ENCODE measurements at places on chromosomes 7 and 10.

DNA sequence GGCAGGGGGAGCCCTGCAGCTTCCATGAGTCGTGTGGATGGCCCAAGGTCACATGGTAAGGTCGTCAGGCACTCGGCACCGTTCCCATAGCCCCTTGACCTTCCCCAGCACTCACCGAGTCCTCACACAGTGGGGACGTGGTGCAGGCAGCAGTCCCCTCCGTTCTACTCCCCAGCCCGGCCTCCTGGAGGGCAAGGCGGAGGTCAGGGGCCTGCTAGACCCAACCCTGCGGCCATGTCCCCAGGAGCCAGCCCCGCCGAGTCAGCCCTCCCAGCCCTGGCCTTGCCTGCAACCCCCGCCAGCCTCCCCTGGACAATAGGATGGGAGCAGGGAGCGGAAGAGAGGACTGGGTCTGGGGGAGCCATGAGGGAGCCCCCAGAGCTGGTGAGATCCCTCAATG, 65.2 kb downstream of the ELFN1 start:
- DNase-seq = no peak

DNA sequence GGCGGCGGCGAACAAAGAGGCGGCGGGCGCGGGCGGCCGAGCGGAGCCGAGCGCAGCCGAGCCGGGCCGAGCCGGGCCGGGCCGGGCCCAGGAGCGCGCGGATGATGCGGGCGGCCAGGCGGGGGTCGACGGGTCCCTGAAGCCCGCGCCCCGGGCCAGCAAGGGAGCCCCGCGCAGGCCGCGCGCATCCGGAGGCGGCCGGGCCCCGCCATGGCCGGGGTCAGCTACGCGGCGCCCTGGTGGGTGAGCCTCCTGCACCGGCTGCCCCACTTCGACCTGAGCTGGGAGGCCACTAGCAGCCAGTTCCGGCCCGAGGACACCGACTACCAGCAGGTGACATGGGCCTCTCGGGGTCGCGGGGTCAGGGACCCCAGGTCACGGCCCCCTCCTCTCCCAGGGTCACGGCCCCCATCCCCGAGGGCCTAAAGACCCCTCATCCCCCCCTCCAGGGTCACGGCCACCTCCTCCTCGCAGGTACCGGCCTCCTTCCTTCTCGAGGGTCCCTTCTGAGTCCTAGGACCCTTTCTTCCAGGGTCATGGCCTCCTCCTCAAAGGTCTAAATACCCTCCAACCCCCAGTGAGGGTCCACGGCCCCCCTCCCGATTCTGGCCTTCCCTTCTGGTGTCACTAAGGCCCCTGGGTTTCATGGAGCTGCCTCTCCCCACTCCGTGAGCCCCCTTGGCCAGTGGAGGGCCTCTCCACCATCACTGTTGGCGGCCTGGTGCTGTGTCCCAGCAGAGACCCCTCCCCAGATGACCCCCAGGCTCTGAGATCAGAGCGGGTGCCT, at the start of gene TTYH3:
TSS of gene TTYH3 (plus strand) at position 41 of the 787 bp plus-strand sequence. CDS start at position 211, 170 bp downstream.
- no peak for DNase-seq

DNA sequence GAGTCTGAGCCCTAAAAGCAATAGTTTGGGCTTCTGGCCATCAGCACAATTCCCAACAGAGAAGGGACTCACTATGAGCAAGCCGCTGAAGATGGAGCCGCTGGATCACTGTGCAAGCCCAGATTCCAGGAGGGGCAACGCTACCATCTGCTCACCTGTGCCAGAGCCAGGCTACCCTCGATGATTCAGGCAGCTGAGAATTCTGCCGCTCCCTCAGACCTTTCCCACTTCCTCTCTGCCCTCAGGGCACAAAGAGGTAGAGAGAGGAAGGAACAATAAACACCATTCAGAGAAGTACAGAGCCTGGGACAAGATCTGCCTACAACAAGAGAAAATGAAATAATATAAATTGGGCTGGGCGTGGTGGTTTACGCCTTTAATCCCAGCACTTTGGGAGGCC, 98.1 kb downstream of the MYOF start:
- DNase-seq = no peak

GRCh38 chr7:1120791-1121190, 32.9 kb downstream of the GPER1 start:
- no peak for DNase-seq

DNA sequence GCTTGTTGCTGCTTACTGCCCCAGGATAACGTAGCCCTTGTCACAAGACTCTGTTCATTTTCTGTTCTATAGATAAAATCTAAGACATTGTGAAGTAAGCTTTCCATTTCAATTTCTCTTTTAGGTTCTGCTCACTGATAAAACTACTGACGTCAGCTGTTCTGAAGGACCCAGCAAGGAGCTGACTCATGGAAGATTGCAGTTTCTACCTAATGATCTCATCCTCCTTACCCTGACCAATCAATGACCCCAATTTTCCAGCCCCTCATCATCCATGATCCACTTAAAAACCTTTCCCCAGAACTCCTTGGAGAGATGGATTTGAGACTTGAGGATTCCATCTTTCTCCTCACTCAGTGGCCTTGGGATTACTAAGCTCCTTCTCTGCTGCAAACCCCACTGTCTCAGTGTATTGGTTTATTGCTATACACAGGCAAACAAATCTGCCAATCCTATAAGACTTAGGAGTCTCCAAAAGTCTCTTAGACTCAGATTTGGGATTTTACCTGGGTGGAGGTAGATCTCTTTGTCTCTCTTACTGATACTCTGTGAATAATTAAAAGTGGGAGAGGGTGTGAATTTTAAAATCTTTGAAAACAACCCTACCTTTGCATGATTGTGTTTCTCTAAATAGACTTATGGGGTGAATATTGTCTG, 109.2 kb upstream of the TRIM24 start:
- no peak for DNase-seq
